ENCODE measurements at places on chromosomes 11 and 22.

- DNase-seq, result no peak
Observed at GRCh38 chr11:75673977-75674582, 5.2 kb upstream of the MAP6 start.

DNA sequence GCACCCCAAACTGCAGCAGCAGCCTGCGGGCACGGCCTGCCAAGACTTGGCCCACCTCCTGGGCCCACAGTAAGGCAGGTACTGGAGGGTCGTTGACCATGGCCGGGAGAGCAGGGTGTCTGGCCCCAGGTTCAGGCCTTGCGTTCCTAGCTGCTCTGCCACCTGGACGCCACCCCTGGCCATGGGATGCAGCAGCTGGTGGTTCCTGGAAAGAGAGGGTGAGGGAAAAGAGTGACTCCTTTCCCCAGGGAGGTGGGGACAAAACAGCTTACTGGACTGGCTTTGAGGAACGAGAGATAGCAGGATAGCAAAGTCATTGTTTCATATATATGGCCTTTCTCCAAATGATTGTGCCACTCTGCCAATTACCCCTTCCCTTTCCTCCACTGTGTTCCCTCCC lies 1.8 kb downstream of the BSCL2 start:
- no peak for DNase-seq

GRCh38 chr22:30357236-30357570 lies 396 bp downstream of the CCDC157 start:
- DNase-seq, result no peak

- DNase-seq, result no peak
Observed at GRCh38 chr11:15893080-15893492, 463.3 kb downstream of the SOX6 start.

DNA sequence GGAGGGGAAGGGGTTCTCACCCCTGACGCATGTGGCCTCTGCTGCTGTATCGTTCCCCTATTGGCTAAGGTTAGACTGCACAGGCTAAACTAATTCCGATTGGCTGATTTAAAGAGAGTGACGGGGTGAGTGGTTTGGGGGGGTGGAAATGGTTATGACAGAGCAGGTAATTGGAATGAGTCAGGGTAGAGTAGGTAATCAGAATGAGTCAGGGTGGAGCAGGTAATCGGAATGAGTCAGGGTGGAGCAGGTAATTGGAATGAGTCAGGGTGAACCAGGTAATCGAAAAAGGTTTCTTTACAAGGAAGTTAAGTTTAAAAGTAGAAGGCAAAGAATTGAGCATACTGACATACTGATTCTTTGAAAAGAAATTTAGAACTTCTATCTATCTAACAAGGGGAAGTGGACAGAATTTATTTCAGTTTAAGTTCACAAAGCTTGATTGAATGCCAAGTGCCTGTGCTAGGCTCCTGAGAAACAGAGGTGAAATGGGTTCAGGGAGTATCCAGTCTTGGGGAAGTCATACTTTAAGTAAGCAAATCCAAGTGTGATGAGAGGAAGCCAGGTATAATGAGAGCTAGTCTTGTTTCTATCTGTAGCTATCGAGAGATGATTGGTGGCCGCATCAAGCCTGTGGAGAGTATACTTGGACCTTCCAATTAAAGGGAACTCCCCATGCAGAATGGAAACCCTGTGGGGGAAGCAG lies 58.0 kb downstream of the C11orf91 start:
- DNase-seq, result no peak

DNA sequence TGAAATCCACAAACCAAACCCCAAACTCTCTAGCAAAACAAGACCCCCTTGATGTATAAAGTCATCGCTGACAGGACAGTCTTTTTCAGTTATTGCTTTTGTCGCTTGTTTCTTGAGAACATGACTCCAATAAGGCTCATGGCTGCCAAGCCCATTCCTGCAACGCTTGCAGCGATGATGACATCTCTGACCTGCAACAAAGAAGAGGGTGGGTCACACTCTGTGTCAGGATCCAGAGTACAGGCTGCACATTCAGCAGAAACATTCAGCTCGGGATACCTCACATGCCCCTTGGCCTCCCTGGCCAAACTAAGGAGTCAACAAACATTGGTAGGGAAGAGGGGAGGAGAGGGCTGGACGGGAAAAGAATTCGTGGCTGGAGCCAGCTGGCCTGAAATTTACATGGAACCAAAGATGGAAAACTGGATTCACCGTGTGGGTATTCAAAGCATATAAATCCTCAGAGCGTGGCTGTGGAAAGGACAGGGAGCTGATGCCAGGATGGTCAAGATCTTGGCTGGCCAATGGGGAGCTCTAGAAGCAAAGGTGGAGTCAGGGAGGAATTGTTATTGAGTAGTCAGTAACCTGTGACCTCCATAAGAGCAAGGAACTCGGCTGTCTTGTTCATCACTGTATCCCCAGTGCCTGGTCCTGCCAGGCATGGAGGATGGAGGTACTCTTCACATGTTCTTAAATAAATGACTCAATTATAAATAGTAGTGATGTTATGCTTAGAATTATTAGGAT lies 11.8 kb upstream of the PLAAT2 start:
- DNase-seq, result no peak

All from NCI-H446 (cell line).